ENCODE measurements at places on chromosomes 4 and X. TPM values are rescaled to one million over a fixed set of nuclear protein-coding genes. Genes with fewer than 3 reads are reported as not detected.

CYLC1 gene
- total RNA-seq = not detected

ASMTL gene
- total RNA-seq = 6.3 TPM

ADH7 gene
- total RNA-seq = not detected

- no peak for DNase-seq
Measured at GRCh38 chr4:41539711-41540110, 1.8 kb downstream of the LIMCH1 start.

- peak; percentile 73 for DNase-seq
Measured at GRCh38 chrX:12988797-12989196, 13.9 kb downstream of the TMSB4X start.

DNA sequence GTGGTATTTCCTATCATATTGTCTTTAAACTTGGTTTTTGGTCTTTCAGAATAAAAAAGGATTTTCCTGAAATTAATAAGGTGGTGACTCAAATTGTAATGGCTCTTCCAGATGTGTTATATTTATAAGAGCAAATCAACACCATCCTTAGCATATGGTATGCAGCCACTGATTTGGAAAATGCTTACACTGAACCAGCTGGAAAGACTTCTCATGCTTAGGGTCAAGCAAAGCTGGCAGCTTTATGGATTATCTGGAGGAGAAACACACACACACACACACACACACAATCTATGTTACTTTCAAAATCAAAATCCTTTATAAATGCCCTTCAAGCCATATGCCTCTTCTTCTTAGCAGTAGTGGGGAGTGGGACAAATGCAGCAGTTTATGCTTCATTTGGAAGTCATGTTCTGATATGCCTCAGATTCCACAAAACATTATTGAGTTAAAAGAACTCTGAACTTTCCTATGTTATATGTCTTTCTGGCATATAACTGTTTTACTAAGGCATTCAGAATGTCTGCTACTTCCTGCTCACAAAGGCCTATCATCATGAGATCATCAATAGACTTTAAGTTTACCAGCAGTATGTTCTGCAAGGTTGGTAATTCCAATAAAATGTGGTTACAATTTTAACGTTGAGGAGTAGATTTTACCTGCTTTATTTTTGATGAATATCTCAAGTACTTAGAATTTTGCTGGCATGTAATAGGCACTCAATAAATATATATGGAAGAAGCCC, 72.9 kb upstream of the PRDM5 start:
- DNase-seq = no peak

GRCh38 chr4:36786519-36786918, 458.0 kb upstream of the NWD2 start:
- DNase-seq = no peak

DNA sequence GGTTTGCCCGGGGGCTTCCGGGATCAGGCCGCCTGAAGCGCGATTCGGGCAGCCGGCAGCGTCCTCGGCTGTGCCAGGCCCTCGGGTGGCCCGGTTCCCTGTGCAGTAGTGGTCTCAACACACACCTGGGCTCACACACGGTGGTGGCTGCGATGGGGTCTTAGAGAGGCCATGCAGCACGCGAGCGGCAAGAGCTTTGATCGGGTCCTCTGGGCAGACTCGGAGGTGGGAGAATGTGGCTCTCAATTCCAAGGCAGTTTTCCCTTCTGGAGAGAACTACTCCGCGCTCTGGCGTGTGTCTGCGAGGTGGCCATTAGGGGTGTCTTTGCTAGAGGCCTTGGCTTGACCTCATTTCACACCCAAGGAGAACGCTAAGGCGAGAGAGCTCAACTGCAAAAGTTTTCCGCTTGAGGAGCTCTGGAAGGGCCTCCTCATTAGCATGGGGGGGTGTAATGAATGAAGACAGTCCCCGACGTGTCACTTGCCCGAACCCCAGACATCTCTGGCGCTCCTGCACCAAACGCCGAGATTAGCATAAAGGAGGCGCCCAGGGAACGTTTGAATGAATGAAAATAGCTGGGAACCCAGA, 771 bp upstream of the RBPJ start:
- DNase-seq = peak; percentile 23

DNA sequence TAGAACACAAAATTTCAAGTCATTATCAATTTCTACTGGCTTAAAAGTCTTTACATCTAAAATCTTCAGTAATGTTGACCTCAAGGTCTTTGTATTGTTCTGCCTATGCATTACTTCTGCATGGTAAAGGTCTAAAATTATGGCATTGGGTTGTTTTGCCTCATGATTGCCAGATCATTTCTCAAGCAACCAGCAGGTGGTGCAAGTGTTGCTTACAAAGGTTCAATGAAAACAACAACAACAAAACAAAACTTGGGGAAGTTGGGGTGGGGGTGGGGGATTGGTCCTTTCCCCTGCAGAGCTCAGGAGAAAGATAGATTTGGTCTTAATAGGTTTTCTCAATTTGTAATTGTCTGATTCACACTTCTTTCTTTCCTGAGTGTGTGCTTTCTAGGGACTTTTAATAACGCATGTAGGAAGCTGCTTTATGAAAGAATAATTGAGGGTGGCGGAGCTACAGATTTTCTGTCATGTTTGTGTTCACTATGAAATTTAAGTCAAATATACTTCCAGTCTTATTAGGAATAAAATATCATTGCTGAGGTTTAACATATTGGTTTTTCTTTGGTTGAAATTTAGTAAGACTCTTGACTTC, 145.1 kb downstream of the COL4A5 start:
- no peak for DNase-seq

DNA sequence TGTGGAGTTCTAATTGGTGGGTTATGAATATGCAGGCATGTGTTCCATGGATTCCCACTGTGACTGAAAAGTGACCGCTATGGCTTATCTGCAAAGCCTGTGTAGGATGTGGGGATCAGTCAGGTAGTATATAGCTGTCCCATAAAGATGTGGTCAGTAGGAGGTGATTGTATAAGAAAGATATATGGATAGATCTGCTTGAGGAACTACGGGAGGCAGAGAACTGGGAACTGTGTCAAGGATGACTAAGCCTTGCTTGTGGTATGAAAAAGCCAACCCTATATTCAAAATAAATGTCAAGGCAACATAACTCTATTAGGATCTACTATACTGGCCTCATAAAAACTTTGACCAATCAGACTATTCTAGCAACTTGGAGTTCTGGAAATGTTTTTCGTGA, 185.2 kb downstream of the KLHL4 start:
- DNase-seq = no peak

Data from HepG2 (cell line).